GM13976 (cell line): ENCODE measurements at places on chromosomes 12 and 14.
A peak's percentile ranks its signal among the peaks of the same experiment; 100 is the strongest.

GRCh38 chr12:120761519-120761934 is 35.9 kb downstream of the ACADS start:
- no peak for DNase-seq

DNA sequence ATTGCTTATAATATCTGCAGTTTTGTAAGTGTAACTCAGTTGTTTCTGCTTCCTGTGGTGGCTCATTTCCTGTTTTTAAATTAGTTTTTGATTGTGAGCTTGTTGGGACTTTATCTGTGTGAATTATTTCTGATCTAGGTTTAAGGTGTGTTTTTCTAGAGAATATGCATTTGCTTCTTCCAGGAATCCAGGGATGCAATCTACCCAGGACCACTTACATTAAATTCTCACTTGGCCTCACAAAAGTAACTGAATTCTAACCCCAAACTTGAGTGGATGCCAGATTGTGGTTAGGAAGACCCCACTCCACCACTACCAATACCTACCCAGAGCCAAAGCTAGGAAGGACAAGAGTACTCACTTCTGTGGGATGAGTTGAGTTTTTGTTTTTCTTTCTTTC is 11.9 kb downstream of the STYX start:
- peak; percentile 11 for DNase-seq

DNA sequence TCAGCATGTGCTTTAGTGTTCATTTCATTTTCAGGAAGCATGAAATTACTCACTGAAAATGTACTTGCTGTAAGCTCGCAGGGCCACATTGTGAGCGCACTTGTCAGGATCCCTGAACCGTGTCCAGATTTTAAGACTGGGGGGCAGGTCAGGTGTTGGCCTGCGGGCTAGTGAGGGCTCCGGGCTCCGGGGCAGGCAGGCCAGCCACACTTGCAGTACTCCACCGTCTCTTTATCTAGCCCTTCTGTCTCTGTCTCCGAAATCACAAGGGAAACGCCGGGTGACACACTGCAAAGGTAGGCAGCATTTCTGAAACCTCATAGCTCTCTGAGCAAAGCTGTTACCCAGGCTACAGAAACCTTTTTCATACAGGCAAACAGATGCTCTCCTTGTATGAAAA is 98.7 kb downstream of the EML1 start:
- peak; percentile 37 for DNase-seq

GRCh38 chr12:52947738-52948423 is 1.0 kb upstream of the KRT18 start:
- no peak for DNase-seq

DNA sequence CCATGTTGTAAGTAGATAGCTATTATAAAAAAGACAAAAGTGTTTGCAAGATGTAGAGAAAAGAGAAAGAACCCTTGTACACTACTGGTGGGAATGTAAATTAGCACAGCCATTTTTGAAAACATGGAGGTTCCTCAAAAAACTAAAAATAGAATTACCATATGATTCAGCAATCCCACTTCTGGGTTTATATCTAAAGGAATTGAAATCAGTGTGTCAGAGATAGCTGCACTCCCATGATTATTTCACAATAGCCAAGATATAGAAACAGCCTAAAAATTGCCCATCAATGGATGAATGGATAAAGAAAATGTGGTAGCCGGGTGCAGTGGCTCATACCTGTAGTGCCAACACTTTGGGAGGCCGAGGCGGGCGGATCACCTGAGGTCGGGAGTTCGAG is 9.2 kb downstream of the PSMC6 start:
- DNase-seq = no peak

DNA sequence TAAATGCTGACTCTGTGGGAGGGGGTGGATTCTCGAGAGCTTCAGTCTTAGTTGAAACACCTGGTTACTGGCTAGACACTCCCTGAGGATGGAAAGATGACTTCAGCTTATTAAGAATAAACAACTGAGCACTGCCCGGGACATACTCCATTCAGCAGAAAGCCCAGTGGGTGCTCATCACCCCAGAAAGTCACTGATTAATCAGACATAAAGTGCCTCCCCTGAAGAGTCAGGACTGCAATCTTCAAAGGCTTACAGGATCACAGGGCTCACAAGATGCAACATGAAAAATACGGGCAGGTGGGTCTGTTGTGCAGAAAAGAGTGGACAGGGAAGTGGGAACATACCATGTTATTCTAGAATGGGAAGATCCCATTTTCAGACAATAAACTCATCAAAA is 207.0 kb downstream of the CALM1 start:
- DNase-seq = no peak

GRCh38 chr12:125243811-125244210 is 178.6 kb downstream of the AACS start:
- DNase-seq = no peak
